ENCODE measurements at places on chromosomes 11 and 22.

DNA sequence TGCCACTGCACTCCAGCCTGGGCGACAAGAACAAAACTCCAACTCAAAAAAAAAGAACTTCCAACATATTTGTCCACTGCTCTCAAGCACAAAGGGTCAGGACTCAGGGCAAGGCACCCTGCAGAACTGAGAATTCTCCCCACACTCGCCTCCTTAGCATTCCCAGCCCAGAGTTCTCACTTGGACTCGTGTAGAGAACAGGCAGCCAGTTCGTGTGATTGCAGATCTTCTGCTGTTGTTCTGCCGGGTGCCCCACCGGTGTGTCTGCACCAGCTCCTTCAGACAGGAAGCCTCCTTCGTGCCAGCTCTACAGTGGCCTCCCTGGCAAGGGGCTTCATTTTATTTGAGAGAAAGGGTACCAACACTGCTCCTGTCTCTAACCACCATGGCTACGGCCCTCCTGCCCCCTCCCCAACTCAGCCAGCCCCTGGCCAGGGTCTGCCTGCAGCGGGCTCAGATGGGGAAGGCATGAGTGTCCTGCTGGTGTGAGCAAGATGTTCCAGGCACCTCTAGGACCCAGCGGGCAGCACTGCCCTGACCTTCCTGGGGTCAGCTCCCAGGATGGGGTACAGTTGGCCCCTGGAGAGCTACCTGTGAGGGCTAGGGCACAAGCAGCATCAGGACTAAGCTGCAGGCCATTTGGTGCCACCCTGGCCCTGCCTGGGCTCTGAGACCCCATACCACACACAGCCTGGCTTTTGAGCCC lies 19.5 kb upstream of the SCGB1A1 start:
- no peak for DNase-seq

DNA sequence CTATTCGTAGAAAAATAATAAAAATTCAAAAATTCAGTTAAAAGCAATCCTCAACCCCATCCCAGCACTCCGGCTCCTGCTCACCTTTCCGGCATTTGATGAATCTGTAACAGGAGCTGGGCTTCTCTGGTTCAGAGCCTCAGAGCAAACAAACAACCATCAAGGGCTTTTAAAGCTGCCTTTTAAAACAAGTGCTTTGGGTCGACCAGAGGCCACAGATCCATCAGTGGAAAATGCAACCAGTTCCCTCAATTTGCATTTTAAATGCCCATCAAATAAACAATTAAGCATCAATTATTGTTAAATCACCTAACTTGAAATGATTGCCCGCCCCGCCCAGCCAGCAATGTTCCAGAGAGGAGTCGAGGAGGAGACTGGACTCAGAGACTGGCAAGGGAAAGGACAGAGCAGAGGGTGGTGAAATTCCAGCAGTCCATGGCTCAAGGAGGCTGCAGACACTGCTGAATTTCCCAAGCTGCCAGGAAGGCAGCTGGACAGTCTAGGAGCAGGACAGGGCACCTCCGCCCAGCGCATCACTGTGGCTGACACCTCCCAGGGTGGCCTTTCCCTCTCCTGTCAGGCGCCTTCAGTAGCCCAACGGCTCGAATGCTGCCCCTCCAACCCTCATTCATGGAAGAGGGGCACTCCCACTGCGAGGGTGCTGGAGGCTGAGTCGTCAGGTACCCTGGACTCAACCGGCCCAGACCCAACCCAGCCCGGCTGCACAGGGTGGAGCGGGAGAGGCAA lies 7.5 kb downstream of the FXYD6 start:
- no peak for DNase-seq

DNA sequence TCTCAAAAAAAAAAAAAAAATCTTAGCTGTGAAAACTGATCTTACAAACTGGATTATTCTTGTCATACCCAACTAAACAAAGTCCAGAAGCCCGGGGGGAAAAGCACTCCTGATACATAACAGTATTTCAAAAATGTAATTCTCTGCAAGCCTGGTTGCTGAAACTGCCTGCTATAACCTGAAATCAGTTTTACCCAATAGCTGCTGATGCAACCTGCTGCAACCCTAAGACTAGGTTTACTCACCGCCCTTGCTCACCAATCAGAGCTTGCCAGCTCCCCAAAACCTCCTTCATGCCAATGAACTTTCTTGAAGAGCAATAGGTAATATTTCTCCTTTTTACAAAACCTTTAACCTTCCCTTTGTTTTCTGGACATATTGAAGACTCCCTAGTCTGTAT lies 12.4 kb downstream of the FGF19 start:
- no peak for DNase-seq

- no peak for DNase-seq
Observed at GRCh38 chr22:29609139-29609538, 5.7 kb downstream of the NF2 start.

DNA sequence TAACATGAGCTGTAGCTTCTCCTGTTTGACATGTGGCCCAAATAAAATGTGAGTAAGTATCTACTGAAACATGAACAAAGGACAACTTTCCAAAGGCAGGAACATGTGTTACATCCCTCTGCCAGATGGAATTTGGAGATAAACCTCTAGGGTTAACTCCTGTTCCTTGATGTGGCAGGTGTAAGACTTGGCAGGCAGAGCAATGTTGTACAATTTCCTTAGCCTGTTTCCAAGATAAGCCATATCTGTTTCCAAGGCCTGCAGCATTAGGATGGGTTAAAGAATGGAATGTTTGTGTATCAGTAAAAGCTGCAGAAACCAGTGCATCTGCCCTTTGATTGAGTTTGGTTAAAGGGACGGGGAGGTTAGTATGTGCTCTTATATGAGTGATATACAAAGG lies 8.8 kb upstream of the DNAJB13 start:
- DNase-seq = no peak

GRCh38 chr22:44085743-44086270 lies 61.7 kb downstream of the PARVB start:
- no peak for DNase-seq

- no peak for DNase-seq
Observed at GRCh38 chr11:126925321-126926093, 75.1 kb downstream of the KIRREL3 start.

DNA sequence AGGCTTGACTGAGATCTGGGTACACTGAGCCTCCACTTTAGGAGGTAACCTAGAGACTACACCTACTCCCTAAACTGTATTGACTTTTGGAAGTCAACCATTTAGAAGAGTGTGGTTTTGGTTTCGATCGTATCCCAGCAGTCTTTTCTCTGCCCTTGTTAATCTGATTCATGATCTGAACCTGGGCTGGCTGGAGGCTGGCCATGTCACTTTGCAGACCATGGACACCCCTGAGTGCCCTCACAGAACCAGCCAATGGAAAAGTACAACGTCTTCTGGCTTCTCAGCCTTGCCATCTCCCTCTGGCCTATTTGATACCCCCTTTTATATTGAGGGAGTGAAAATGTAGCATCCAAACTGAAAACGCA lies 10.8 kb downstream of the EHF start:
- DNase-seq = no peak

GRCh38 chr22:19368876-19369275 lies 62.7 kb downstream of the HIRA start:
- no peak for DNase-seq

- DNase-seq = no peak
Observed at GRCh38 chr11:118410055-118410745, 8.8 kb downstream of the ATP5MG start.

GRCh38 chr11:9008011-9008550 lies 4.3 kb upstream of the NRIP3 start:
- no peak for DNase-seq

DNA sequence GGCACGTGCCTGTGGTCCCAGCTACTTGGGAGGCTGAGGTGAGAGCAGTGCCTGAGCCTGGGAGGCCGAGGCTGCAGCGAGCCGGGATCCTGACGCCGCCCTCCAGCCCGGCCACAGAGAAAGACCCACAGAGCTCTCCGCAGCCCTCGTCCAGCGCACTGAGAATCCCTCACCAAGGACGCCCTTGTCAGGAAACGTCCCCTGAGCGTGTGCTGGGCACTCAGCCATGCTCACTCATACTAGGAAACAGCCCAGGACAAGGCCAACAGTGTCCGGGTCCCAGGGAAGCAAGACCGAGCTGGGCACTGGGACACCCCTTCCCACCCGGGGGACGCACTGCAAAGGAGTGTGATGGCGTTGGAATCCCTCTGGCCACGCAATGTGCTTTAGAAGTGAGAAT lies 14.5 kb downstream of the DEAF1 start:
- DNase-seq = no peak

- DNase-seq = no peak
Observed at GRCh38 chr11:78540256-78540655, 34.4 kb downstream of the NARS2 start.

DNA sequence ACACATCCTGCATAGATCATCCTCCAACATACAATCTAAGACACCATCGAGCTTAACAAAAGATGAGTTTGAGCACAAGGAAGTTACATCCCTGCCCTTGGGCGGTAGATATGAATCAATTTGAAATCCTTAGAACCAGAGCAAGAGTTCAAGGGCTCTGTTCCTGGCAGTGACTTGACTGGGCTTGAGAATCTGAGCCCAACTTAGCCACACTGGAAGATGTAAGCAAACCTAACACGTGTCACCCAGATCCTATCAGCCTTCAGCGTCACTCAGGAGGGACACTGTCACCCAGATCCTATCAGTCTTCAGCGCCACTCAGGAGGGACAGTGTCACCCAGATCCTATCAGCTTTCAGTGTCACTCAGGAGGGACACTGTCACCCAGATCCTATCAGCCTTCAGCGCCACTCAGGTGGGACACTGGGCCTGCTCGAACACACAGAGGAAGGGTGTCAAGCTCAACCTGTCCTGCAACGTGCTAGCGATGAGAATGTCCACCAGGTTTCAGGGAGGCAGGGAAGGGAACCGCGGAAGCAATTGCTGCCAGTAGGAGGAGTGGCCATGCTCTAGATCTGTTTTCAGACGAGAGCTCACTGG lies 32.8 kb upstream of the CTSD start:
- no peak for DNase-seq

- no peak for DNase-seq
Observed at GRCh38 chr11:81987829-81988472, 745.7 kb downstream of the FAM181B start.

- DNase-seq = no peak
Observed at GRCh38 chr22:36153501-36154422, 6.8 kb downstream of the APOL3 start.

- no peak for DNase-seq
Observed at GRCh38 chr11:117180020-117180419, 1.5 kb downstream of the SIDT2 start.

DNA sequence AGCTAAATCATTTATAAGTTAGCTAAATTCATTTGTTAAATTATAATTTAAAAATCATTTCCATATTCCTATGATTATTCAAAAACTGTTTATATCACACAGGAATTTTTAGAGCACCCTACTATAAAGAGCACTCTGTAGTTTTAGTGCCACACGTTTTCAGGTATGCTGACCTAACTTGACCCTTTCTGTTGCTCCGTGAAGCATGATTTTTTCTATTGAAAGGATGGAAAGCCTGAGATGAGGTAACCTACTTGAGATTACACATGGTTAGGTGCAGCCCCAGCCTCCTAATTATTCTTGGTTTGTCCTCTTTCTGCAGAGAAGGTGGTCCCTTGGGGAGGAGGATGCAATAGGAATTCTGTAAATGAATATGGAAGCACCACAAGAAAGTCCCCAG lies 72.6 kb downstream of the PPFIBP2 start:
- DNase-seq = no peak

DNA sequence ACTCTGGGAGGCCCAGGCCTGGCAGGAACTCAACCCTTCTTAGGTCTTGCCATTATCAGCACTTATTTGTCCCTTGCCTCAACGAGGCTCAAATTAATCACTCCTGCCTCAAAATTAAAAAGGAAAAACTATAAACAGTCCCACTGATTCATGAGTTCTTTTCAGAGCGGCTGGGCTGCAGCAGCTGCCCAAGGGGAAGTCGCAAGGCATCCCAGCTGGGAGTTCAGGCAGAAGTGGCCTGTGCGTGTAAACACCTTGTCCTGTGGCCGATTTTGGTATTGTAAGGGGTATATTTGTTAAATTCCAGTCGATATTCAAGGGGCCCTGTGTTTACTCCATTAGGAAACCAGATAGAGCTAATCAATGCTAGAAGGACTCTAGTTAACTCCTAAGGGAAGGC lies 213.9 kb upstream of the CADM1 start:
- no peak for DNase-seq

GRCh38 chr11:69159150-69159852 lies 3.6 kb downstream of the SMIM38 start:
- DNase-seq = no peak

DNA sequence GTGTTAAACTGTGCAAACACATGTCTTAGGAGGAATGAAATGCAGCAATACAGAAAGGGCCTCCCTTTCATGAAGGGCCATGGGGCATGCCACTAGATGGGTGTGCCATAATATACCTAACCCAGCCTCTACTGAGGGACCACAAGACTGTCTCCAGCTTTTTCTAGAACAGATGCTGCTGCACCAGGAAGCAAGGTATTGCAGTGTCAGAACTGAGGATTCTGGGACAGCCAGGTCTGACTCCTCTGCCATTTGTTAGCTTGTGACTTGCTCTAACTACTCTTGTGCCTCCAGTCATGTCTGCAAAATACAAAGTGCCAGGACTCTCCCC lies 53.2 kb downstream of the HIRA start:
- no peak for DNase-seq

DNA sequence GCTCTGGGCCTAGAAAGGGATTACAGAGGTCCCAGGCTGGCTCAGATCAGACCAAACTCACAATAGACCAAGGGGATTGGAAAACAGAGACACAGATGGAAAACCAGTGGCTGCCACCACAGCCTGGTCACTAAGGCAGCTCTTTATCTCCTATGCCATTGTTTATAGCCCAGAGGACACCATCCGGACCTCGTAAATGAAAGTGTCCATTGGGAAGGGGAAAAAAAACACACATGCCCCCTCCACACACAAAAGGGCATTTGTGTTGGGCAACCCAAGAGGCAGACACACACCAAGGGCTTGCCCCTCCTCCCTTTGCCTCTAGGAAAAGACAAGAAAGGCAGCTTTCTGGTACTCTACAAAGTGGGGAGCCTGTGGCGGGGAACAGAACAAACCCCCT lies 85.9 kb downstream of the GAB2 start:
- DNase-seq = no peak

DNA sequence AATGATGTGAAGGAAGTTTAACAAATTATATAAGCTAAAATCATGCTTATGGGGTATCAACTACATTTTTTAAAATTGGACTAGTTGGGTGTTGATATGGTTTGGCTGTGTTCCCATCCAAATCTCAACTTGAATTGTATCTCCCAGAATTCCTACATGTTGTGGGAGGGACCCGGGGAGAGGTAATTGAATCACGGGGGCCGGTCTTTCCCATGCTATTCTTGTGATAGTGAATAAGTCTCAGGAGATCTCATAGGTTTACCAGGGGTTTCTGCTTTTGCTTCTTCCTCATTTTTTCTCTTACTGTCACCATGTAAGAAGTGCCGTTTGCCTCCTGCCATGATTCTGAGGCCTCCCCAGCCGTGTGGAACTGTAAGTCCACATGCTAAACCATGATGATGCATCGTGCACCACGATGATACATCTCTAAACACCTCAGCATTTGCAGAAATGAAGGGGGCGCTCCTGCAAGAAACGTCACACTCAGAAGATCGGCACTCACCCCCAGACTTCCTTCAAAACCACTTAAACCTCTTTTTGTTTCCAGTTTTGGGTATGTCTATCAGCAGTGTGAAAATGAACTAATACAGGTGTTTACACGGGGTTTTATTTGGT lies 340.0 kb downstream of the SHANK2 start:
- DNase-seq = no peak

Data from aorta (tissue), 5 donors.